Stimulated activated CD4-positive, alpha-beta T cell treated with anti-CD3 and anti-CD28 coated beads, TNF-alpha, amount 100 ng/mL, for 24 hours (primary cell): ENCODE measurements at places on chromosomes 16 and 17.

DNA sequence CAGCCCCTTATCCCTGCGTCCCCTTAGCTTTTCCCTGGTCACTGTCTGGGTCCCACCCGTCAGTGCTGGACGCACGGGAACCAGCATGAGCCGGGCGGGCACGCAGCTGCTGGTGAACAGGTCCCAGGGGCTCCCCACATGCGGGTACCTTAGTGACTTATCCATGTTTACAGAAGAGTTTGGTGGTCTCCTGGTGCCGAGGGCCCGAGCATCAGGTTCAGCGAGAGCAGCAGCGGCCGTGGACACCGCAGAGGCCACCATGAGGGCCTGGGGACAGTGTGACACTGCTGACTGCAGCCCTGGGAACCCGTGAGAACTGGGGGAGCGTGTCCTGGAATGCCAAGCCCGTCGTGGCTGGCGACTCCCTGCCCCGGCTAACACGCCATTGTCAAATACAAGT is 6.5 kb downstream of the CD7 start:
- DNase-seq: no peak

DNA sequence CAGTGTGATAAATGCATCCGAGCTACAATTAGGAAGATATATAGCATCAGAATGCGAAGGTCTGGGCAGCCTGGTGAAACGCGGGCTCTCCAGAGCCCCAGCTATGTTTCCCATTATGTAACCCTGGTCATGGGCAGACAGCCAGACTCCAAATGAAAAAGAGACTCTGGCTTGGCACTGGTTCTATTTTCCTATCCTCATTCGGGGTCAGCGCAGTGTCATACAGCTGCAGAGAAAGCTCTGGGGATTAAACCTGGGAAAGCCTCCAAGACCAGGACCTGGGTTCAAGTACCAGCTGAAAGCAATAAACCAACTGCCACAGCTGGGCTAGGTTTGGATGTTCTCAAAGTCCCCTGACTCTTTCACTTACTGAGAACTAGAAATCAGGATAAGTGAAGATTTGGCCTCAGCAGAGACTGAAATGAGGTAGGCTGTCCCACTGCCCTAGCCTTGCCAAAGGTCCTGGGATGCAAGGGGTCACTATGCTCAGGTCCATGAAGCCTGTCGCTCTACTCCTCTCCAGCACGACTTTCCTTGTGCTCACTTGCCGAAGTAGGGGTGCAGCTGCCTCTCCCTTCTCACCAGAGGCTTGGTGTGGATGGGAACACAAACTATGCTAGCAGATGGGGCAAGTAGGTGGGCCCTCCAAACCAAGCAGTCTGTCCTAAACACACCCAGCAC is 123.8 kb downstream of the SMG6 start:
- no peak for DNase-seq

DNA sequence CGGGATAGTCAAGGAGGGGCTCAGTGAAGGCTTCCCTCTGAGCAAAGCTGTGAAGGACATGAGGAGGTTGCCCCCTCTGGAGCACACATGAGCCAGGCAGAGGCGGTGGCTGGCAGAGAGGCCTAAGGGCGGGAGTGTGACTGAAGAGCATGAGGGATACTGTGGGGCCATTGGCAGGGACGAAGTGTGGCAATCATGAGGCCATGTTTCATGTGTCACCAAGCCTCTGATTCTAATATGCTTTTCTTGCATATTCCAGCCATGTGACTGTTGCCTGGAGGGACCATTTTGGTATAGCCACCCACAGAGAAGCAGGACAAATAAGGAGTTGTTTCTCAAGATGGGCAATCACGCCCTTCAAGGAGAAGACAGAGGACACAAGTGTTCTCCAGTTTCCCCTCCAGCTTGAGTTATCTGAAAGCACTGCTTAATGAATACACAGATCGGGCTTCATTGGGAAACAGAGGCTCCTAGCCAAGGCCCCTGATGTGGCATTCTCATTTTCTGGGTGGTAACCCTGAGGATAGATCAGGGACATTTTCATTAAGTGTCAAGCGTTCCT is 68.0 kb downstream of the AKAP1 start:
- DNase-seq: no peak

DNA sequence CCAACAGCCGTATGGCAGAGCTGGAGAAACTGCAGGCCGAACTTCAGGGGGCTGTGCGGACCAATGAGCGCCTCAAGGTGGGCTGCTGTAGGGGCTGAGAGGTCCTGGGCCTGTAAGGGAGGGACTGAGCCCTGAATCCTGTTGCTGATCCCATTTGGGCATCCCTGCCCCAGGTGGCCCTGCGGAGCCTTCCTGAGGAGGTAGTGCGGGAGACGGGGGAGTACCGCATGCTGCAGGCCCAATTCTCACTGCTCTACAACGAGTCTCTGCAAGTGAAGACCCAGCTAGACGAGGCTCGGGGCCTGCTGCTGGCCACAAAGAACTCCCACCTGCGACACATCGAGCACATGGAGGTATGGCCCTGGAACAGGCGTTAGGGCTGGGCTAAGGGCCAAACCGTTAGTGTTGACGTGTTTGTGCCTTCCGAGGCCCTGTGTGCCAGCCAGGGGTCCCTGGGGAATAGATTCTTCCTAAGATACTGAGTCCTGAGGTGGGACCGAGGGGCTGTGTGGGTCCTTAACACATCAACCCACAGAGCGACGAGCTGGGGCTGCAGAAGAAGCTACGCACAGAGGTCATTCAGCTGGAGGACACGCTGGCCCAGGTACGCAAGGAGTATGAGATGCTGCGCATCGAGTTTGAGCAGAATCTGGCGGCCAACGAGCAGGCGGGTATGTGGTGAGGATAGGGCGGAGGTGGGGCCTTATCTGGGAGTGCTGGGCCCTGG is 4.2 kb downstream of the RNF40 start:
- no peak for DNase-seq

DNA sequence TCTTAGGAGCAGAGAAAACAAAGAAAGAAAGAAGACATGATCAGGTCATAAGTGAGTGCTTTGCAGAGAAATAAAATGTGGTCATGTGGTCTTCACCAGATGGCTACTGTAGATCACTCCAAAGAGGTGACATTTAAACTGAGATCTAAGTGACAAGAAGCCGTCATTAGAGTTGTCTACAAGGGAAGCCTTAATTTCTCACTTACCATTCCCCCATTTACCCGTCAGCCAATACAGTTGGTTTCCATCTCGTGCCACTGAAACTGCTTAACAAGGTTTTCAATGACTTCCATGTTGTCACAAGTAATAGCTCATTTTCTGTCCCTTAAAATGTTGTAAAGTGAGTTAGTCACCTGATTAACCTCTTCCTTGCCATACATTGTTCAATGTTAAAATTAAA is 6.4 kb upstream of the LYRM9 start:
- DNase-seq: no peak

GRCh38 chr16:28164140-28164539 is 47.6 kb downstream of the XPO6 start:
- DNase-seq: no peak

DNA sequence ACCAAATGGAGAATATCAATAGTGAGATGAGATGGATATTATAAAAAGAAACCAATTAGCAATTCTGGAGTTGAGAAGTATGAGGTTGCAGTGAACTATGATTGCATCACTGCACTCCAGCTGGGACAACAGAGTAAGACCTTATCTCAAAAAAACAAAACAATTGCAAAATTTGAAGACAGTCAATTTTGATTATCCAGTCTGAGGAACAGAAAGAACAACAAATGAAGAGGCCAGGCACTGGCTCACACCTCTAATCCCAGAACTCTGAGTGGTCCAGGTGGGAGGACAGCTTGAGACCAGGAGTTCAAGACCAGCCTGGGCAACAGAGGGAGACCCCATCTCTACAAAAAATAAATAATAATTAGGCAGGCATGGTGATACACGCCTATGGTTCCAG is 35.0 kb downstream of the USP32 start:
- no peak for DNase-seq
